ENCODE measurements at places on chromosomes 4 and X. TPM values are rescaled to one million over a fixed set of nuclear protein-coding genes. Genes with fewer than 3 reads are reported as not detected.

Gene RAB9B
- 2.4 TPM for total RNA-seq

Gene IL2
- not detected for total RNA-seq

Gene BTK
- not detected for total RNA-seq

Gene ZCCHC12
- total RNA-seq, result not detected
